Hippocampal formation (tissue), 2 donors: ENCODE measurements at places on chromosomes 4 and X.

- no peak for DNase-seq
Measured at GRCh38 chr4:175772170-175772705, 39.8 kb downstream of the GPM6A start.

DNA sequence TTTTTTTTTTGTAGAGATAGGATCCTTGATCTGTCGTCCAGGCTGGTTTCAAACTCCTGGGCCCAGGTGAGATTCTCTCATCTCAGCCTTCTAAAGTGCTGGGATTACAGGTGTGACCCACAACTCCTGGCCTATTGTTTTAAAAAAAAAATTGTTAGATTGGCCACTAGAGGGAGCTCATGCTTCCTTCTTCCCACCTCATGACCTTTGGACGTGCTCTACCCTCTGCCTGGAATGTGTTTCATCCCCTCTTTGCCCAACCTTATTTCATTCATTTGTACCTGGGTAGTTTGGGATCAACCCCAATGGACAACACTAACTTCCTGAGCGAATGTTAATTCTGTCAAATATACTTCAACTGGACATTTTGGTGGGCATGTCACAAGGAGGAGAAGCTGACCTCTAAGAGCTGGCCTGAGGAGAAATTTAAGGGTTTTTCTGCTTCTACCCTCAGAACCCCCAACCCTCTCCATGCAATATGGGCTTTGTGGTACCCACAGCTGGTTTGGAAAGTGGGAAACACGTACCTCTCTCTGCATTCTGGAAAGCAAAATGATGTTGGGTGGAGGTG, 6.4 kb downstream of the PPEF2 start:
- DNase-seq = no peak

DNA sequence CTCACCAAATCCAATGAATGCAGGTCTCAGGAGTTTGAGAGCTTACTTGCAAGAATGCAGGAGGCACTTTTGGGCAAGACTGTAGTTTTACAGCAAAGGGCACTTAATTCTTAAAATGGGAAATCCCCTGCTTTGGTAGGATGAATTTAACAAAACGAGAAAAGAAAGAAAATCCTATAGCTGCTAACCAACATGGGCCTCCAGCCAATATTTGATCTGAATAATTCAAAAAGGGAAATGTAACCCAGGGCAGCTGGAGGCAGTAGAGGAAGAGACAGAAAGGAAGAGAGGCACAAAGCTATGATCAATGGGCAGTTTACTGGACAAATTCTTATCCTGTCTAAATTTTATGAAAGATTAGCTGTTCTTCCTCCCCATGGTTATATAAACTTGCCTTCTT, 142.3 kb downstream of the SH3KBP1 start:
- DNase-seq = no peak

GRCh38 chr4:105600951-105601350, 48.5 kb downstream of the ARHGEF38 start:
- DNase-seq = no peak

DNA sequence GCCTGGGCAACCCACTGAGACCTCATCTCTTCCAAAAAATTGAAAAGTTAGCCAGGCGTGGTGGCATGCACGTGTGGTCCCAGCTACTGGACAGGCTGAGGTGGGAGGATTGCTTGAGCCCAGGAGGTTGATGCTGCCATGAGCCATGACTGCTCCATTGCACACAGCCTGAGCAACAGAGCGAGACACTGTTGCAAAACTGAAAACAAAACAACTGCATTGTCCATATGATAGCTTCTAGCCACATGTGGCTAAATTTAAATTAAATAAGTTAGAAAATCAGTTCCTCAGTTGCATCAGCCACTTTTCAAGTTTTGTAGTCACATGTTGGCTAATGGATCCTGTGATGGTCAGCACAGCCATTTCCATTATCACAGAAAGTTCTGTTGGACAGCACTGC, 67.9 kb downstream of the GAB1 start:
- no peak for DNase-seq

DNA sequence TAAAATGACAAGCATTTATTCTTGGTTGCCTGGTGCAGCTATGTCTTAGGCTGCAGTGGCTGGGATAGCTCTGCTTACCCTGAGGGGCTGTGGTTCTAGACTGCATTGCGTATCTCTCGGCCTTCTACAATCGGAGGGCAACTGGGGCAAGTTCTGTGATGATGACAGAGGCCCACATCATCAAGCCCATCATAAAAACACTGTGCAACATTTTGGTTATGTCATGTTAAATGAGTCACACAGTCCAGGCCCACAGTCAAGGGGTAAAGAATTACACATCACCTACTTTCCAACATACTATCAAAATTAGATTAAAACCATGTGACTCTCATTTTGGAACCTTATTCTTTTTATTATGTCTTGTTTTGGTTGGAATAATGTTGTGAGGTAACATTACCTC, 120.2 kb upstream of the GUCY1A1 start:
- DNase-seq = no peak

DNA sequence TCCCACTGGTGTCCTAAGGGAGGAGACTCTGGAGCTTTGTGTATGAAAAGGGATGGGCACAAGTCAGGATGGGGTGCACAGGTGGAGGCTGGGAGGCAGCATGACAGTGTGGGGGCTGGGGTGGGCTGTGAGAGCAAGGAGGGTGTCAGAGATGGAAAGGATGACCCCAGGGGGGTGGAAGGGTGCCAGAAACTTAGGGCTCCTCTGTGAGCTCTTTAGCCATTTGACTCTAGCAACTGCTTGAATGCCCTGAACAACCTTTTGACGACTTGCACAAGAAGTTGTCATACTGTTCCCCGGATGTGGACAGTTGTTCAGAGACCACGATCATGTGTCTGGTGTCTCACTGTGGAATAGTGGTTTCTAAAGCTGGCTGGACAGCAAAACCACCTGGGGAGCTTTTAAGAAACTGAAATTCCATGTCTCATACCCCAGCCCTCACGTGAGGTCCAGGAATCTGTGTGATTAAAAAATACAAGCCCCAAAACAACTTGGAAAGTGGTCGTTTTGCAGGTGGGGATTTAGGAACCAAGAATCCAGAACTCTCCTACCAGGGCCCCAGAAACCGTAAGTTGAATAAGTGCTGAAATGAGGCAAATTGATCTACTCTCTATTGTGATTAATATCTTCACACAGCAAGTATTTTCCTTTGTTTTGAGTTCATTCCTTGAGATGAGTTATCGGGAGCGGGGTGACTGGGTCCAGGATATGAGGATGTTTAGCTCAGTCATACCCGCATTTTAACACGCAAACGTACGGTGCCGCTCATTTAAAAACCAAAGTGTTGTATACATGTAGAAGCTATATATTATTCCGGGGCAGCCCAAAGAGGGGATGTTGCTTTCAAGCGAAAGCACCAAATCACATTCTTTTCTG, 3.4 kb downstream of the RHOH start:
- DNase-seq = no peak

GRCh38 chrX:109709129-109709631, 23.9 kb downstream of the ACSL4 start:
- no peak for DNase-seq

DNA sequence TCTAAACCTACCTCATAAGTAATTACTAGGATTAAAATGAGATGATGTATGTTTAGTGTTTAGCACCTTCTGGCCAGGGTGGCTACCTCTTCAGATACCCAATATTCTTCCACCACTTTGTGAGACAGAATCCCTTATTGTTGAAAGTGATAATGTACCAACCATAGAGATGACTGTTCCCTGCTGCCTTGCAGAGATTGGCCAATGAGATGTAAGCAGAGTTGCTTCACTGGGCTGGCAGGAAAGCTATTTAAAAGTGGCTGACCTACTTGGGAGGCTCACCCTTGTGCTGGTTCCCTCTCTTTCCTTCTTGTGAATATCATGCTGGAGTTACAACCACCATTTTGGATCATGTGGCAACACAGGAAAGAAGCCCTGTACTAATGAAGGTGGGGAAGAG, 58.9 kb downstream of the TMEM154 start:
- no peak for DNase-seq

DNA sequence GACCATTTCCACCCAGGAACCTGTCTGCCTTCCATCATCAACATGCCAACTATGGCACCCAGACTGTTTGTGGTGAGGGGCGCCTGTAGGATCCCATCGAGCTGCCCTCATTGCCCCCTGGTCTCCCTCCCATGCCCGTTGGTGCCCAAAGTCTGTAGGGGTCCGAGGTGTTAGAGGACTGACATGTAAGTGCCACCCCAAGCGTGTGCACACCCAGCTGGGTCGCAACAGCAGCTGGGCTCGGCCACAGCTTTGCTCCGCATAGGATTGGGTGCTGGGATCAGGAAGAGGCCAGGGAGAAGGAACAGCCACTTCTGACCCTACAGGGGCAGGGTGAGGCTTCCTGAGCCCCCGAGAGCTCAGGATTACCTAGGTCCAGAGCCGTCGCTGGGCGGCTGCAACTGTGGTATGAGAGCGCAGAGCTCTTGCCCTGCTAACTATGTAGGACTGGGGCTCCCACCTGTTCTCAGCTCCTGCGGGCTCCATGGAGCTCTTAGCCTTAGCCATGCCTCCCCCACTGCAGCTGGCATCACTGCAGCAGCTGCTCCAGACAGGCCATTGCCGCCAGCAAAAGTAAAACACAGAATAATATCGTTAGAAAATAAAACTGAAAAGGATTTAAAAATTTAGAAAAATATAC, 1160.3 kb downstream of the FSTL5 start:
- DNase-seq = no peak

GRCh38 chr4:89506866-89507491, 199.4 kb upstream of the GPRIN3 start:
- no peak for DNase-seq

GRCh38 chr4:38365261-38365660, 298.7 kb upstream of the KLF3 start:
- no peak for DNase-seq

- no peak for DNase-seq
Measured at GRCh38 chr4:120399826-120400225, 333.2 kb upstream of the MAD2L1 start.

DNA sequence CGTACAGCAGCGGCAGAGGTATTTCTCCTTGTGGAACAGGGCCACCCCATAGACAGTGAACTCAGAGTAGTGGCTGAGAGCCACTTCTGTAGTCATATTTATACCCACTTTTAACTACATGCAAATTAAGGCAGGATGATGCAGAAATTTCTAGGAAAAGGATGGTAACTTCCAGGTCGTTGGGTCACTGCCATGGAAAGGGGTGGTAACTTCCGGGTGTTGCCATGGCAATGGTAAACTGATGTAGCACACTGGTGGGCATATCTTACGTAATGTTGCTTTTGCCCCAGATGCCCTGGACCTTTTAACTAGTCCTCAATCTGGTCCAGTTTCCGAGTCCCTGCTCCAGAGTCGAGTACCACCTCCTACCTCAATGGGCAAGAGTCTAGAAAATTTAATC, 154.8 kb upstream of the AGA start:
- no peak for DNase-seq

DNA sequence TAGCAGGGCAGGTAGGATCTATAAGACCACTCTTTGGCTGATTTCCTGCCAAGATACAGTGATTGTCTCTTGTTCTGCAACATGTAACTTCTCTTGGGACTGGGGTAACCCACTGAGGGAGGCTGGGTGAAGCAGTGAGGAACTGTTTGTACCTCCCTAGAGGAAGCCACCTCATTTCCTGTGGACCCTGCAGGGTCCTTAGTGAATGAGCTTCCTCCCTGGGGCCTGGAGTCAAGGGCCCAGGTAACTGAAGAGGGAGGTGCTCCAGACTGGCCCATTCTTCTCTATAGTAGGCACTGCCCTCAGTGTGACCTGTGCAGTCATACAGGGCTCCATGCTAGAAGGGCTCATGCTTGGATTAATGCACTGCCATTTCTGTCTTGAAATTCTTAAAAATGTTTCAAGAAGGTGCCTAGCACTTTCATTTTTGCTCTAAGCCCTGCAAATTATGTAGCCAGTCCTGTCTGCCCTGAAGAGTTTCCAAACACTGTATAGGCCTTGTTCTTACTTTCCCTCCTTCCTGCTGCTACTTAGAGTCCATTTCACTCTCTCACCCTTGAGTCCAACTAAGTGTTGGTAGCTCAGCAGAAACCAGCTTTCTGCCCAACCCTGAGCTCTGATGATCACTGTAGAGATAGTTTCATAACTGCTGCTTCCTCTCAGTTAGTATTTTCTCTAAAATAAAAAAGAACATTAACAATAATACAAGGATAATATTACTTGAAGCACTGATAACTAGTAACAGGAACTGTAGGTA, 8.5 kb upstream of the GRIA3 start:
- DNase-seq = no peak

GRCh38 chr4:182738283-182739047, 178.7 kb downstream of the DCTD start:
- no peak for DNase-seq

DNA sequence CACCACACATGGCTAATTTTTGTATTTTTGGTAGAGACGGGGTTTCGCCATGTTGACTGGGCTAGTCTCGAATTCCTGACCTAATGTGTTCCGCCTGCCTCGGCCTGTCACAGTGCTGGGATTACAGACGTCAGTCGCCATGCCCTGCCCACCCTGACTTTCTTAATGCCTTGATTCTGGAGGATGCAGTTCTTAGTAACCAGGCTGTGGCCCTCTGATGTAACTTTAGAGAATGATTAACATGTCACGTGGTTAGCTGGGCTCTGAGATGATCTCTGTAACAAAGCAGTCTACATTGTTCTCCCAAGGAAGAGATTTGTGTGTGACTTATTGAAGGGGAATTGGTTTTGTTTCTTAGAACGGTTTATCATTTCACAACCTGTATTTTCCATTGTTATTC, 30.6 kb downstream of the ANK2 start:
- DNase-seq = peak; percentile 29

- no peak for DNase-seq
Measured at GRCh38 chr4:168853770-168854169, 156.3 kb downstream of the CBR4 start.

DNA sequence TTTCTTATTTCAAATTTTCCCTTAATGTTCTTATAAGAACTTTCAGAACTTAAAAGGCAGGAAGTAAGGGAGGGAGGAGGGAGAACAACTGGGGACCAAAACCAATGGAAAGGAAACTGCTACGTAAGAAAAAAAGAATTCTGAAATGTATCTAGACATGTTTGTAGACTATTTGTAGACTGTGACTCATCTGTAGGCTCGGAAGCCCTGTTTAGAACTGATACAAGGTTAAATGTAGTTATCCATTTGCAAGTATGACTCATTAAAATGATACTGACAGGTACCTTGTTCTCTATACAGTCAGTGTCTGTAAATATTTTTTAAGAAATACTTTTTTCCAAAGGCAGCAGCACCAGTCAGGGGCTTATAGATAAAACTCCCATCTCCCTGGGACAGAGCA, 202.0 kb downstream of the DHX15 start:
- no peak for DNase-seq

- no peak for DNase-seq
Measured at GRCh38 chrX:53421772-53422085, 725 bp downstream of the SMC1A start.

GRCh38 chr4:109861916-109862511, 14.1 kb downstream of the LRIT3 start:
- no peak for DNase-seq
